ENCODE measurements at places on chromosomes 2 and 18.

- DNase-seq: no peak
Measured at GRCh38 chr18:66872277-66872676, 268.4 kb upstream of the CDH19 start.

DNA sequence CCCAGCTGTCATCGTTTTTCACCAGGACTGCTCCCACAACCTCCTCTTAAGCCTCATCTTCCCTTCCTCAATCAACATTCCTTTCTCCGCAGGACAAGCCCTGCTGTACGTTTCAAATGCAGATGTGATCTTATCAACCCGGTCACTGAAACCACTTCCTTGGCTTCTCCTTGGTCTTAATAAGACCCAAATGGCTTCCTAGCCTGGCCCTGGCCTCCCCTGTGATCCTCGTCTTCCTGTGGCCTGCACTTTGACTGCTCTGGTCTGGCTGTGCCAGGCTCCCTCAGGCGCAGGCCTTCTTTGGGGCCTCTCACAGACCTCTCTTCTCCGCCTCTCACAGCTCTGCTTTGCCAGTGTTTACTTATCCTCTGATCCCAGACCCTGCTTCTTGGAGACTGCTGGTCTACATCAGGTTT lies 4.7 kb upstream of the ADNP2 start:
- no peak for DNase-seq

DNA sequence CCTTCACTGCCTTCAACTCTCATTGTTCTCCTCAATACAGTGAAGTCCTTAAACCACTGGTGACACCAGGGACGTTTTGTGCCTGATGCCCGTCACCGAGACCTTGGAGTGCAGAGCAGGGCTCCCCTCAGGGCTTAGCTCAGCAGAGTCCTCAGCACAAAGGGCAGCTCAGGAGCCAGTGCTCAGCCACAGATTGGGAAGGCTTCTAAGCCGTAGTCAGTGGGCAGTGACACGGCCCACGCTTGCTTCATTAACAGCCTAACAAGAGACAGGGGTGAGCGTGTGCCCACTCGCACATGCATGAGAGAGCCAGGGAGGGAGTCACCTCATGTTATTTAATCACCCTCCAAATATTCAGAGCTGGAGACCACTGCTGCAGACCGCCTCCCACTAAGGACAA lies 137.5 kb downstream of the SH3RF3 start:
- no peak for DNase-seq

DNA sequence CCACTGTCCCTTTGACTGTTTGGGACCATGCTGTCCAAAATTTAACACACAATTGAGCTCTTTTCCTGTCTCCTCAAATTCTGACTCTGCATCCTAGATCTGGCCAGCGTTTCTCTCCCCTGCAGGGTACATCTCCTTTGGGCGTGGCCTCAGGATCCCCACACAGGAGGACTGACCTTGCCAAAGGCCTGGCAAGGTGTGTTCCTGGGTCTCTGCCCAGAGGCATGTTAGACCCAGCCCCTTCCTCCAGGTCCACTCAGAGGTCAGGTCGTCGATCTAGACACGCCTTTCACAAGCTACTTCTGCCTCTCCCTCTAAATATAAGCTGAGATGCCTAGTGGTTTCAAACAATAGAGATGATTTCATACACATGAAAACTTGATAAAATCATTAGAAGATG lies 45.4 kb upstream of the SMIM21 start:
- no peak for DNase-seq

- no peak for DNase-seq
Measured at GRCh38 chr2:157355618-157356017, 30.0 kb upstream of the ERMN start.

GRCh38 chr18:50444539-50444938 lies 69.7 kb downstream of the SKA1 start:
- DNase-seq: no peak

DNA sequence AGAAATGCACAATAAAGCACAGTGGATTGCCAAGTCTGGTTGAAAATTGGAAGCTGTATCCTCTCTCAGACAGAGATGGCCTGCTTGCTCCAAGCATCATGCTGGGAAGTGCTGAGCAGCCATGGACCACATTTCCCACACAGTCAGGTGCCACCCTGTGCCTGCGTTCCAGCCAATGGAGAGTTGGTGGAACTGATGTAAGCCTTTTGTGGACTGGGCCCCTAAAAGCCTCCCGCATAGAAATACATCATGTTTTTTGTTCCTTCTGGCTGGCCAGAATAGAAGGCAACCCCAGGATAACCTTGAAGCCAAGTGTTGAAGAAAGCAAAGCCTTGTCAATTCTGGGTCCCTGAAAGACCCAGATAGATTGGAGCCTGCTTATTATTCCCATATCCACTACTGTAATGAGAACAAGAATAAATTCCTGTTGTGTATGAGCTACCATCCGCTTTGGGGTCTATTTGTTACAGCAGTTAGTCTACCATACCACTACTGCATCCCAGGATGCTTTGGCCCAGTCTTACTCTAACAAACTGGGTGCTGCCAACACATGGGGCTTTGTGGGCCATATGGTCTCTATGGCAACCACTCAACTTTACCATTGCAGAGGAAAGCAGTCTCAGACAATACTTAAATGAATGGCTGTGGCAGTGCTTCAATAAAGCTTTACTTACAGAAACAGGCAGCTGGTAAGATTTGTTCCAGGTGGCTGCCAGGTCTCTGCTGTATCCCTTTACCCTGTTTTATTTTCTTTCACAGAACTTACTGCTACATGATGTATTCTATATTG lies 65.4 kb downstream of the POLE4 start:
- no peak for DNase-seq
